Naive thymus-derived CD8-positive, alpha-beta T cell (primary cell): ENCODE measurements at places on chromosomes 7 and 10. TPM values are rescaled to one million over a fixed set of nuclear protein-coding genes. Genes with fewer than 3 reads are reported as not detected.

CEP55 gene
- not detected for total RNA-seq

SYNPO2L gene
- not detected for total RNA-seq

- DNase-seq, result no peak
Measured at GRCh38 chr7:32158751-32159745, 88.8 kb upstream of the PDE1C start.

WNT8B gene
- not detected for total RNA-seq

DNA sequence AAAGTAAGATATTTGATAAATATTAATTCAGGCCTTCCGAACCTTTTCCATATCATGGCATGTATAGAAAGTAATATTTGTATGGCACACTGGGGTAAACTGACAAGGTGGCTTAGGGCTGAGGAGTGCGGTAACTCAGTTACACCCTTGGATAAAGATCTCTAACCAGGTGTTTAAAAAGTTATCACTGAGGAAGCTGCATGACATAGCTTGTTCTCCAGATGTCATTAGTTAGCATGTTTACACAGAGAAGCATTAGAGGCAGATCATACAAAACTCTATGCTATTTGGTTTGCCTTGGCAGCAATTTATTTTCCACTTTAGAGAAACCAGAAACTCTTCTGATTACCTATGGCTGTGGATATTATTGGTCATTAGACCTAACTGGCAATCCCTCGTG, 118.2 kb downstream of the ST7 start:
- no peak for DNase-seq

DNA sequence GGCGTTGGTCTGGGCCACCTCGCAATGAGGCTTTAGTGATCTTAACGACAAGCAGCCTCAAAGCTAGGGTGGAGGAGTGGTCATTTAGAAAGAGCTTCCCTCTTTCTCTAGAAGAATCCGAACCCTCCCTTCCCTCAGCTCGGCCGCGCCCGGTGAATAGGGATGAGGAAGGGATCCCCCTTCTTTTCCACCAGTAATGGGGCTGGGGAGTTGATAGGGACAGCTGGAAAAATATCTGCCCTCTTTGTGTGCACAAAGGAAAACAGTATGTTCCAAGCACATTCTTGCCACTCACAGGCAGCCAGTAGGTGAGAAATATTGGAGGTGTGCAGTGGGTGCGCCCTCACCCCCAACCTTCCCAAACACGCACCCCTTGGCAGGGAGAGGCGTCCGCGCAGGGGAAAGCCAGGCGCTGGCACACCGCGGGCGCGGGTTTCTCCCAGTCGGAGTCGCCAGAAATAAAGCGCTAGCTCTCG, 6.5 kb downstream of the DLX5 start:
- DNase-seq, result no peak

- DNase-seq, result no peak
Measured at GRCh38 chr10:26048756-26049155, 114.7 kb downstream of the MYO3A start.

CRTAC1 gene
- total RNA-seq, result not detected

- no peak for DNase-seq
Measured at GRCh38 chr7:8114175-8114574, 145.6 kb downstream of the GLCCI1 start.
